COR-L47 (cell line): ENCODE measurements at places on chromosomes 16 and 17.

GRCh38 chr16:22027633-22028032 is 19.7 kb downstream of the MOSMO start:
- no peak for DNase-seq

DNA sequence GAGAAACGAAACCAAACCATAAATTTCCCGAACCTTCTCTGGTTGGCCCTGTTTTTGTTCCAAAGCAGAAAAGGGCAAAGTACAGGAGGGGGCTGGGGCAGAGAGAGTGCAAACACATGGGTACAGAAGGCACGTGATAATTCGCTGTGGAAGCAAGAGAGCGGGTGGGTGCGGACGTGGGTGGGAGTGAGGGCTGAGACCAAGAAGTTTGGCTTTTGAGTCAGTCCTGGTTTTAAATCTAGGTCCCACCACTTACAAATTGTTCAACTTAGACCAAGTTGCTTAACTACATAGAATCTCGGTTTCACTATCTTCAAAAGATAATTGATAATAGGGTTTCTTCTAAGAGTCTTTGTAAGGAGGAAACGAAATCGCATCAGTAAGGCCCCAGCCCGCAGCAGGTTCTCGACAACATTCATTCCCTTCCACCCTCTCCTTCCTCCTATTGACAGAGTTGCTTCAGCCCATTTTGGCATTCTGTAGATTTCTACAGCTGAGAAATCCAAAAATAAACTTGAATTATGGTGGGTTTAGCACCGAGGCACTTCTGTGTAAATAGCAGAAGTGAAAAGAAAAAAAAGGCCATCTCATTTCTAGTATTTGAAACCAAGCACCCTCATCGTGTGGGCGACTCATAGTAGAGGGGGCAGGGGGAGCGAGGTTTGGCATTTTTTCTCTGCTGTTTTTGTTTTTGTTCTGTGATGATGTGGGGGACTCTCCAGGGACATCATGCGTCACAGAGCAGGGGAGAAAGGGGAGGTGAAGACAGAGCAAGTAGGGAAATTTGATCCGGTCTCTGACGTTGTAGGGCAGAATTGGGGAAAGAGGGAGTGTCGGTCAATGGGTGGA is 33.6 kb upstream of the CCR7 start:
- no peak for DNase-seq

- DNase-seq, result no peak
These were observed 7.1 kb upstream of the TMC5 start for GRCh38 chr16:19410435-19411171.

- DNase-seq, result no peak
These were observed 80.8 kb upstream of the DNAJA2 start for GRCh38 chr16:47054306-47054705.
